ENCODE measurements at places on chromosomes 6 and 20. TPM values are rescaled to one million over a fixed set of nuclear protein-coding genes. Genes with fewer than 3 reads are reported as not detected.

- DNase-seq: no peak
- no peak overlapping the region for H3K27ac ChIP-seq
- peaks cover 1% of the 10 kb centered on the region for H3K36me3 ChIP-seq
- peaks cover 58% of the 10 kb centered on the region for H3K27me3 ChIP-seq
- H3K4me1 ChIP-seq: peaks cover 33% of the 10 kb centered on the region
These were observed 1.2 kb downstream of the GFRA4 start for GRCh38 chr20:3661814-3662665.

- DNase-seq: no peak
- peaks cover 8% of the 10 kb centered on the region for H3K27me3 ChIP-seq
- no peak overlapping the region for H3K4me3 ChIP-seq
- no peak overlapping the region for H3K27ac ChIP-seq
These were observed 9.8 kb upstream of the CGA start for GRCh38 chr6:87104667-87105066.

- no peak for DNase-seq
- no peak overlapping the region for H3K27ac ChIP-seq
- H3K36me3 ChIP-seq: no peaks in the 10 kb centered on the region
- H3K27me3 ChIP-seq: peaks cover 9% of the 10 kb centered on the region
These were observed 91.7 kb upstream of the MAP3K4 start for GRCh38 chr6:160899671-160900430.

- H3K36me3 ChIP-seq: no peaks in the 10 kb centered on the region
- H3K27ac ChIP-seq: no peak overlapping the region
- H3K4me3 ChIP-seq: no peak overlapping the region
- peaks cover 51% of the 10 kb centered on the region for H3K27me3 ChIP-seq
- peaks cover 19% of the 10 kb centered on the region for H3K4me1 ChIP-seq
These were observed 25.8 kb downstream of the BHLHE23 start for GRCh38 chr20:62980970-62981369.

The OR2H1 gene
- not detected for total RNA-seq

The GJA10 gene
- not detected for total RNA-seq
